Left renal cortex interstitium (tissue), 4 donors: ENCODE measurements at places on chromosomes 3 and 15.

DNA sequence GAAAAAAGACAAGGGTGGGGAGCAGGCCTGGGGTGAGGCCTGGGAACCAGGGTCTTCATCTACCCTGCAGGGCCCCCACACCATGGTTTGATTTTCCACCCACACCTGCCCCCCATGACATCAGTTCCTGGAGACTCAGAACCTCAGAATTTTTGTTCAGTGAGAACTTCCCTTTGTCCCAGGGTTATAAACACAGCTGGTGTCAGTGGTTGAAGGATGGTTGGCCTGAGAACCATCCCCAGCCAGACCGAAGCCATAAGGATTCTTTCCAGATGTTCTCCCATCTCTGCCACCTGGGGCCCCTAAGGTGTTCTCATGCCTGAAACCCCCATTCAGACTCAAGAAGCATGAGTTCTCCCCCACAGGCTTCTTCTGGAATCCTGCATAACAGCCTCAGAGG lies 16.6 kb downstream of the CCDC33 start:
- no peak for DNase-seq

- no peak for DNase-seq
Observed at GRCh38 chr3:43883729-43884396, 193.1 kb downstream of the ABHD5 start.

GRCh38 chr3:190188197-190188596 lies 67.5 kb upstream of the P3H2 start:
- DNase-seq, result no peak

DNA sequence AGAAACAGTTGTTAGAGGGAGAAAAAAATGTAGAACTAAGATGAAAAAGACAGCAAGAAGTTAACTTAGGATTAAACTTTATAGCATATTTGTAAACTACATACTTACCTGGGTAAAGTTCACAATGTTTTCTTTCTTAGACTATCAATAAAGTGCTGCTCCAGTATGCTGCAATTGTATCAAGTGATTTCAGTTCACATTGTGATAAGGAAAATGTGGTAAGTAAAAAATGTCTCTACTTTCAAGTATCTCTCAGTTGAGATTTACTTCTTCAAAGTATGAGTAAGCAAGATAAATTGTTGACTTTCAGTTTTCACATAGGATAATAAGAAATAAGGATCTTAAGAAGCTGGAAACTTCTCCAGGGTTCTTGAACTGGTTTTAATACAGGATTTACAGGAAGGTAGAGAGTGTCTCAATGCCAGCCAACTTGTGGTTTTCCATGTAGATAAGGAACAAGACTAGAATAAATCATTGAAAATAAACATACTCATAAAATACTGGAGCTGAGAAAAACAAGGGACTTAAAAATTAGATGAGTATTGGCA lies 528.8 kb downstream of the UNC13C start:
- no peak for DNase-seq

- no peak for DNase-seq
Observed at GRCh38 chr3:123080864-123081562, 14.2 kb downstream of the PDIA5 start.

DNA sequence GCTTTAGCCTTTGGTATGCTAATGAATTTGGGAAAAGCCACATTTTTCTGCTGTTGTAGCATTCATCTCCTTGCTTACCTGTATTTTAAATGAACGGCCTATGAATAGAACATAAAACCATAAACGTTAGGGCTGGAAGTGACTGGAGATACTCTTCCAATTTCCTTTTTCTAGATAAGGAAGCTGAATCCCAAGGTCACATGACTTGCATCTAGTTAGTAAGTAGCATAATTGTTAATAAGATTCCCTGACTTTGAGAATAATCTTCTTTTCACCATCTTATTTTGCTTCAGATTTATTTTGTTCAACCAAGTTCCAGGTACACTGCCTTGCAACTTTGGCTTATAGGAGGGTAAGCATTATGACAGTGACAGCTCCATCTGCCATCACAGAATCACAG lies 20.7 kb upstream of the EDEM1 start:
- DNase-seq, result no peak

- DNase-seq, result no peak
Observed at GRCh38 chr15:71250936-71251583, 135.8 kb downstream of the THSD4 start.

- no peak for DNase-seq
Observed at GRCh38 chr15:38672814-38673670, 108.4 kb upstream of the RASGRP1 start.
